Common myeloid progenitor, CD34-positive (primary cell): ENCODE measurements at places on chromosomes 1 and 21.

DNA sequence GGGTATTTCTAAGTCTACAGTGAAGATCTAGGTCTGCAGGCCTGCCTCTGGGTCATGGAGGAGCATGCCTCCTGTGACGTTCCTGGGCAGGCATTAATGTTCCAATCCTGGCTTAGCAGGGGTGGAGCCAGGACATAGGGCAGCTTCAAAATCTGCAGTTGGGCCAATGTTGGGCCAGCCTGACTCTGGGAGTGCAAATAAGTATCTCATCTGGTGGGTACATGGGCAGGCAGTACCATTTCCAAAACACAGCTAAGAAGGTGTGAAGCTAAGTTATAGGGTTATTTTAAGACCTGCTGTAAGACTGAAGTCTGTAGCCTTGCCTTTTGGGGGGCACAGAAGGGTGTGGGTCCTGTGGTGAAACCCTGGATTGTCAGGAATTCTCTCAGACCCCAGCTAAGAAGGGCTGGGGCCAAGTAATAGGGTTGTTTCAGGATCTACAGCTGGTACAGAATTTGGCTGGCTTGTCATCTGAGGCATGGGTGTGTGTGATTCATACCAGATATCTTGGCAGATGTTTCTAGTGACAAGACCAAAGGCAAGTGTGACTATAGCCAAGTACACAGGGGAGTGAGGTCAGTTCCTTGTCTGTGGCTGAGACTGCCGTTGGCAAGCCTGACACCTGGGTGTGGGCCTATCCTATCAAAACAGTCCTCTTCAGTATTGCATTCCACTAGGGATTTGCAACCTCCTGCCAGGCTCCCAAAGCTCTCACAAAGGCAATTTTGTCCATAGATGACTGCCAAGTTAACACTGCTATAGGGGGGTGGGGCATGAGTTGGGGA lies 468.7 kb upstream of the B3GALT2 start:
- DNase-seq: no peak

- no peak for DNase-seq
Observed at GRCh38 chr1:86197206-86197855, 40.8 kb upstream of the COL24A1 start.

GRCh38 chr1:115265099-115265498 lies 73.0 kb downstream of the NGF start:
- no peak for DNase-seq

DNA sequence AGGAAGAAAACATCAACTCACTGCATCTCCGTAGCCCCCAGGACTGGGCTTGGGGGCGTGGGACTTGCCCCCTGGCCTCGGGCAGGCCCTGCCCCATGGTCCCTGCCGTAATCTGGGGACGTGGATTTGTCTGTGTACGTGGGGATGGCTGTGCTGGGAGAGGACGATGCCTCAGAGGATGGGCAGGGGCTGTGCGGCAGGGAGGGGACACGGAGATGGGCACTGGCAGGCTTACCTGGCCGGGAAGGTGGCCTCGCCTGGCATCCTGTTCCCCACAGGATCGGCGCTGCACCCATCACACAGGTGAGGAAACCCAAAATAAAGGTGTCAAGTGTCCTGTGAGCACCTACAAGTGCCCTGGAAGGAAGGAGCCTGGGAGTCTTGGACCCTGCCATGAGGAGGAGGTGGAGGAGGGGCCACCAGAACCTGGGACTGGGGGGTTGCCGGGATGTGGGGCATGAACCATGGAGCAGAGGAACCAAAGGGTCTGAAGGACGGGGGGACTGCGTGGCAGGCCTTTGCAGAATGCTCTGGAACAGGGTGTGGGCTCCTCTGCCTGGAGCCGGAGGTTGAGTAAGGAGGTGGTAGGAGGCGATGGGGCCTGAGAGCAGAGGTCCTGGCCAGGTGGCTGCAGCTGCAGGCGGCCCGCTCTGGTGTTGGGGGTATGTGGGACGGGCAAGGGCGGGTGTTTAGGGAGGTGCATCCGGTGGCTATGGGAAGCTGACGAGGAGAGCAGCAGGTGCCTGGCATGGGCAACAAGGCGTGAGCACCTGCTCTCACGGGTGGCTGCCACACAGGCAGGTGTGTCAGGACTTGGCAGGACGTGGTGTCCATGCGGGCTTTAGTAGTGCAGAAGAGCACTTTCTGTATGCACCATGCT lies 27.8 kb upstream of the LRRC3 start:
- DNase-seq: no peak

GRCh38 chr1:6157528-6158174 lies 22.5 kb downstream of the CHD5 start:
- DNase-seq: no peak

DNA sequence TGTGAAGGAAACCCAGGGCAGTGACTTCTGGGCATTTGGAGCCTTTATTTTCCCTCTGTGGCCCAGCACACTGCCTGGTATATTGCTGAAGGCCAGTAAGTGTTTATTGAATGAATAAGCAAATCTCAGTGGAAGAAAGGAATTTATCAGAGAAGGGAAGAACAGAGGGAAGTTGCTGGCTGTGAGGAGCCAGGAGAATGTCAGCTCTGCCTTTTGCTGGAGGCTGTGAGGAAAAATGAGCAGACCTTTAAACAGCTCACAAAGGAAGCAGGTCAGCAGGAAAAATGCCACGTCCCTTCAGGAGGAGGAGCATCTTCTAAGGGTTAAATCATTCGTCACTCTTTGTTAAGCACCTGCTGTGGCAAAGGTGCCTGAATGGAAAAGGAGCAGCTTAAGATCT lies 75.9 kb downstream of the GIPC2 start:
- no peak for DNase-seq

- no peak for DNase-seq
Observed at GRCh38 chr1:95382000-95382786, 148.2 kb downstream of the RWDD3 start.

DNA sequence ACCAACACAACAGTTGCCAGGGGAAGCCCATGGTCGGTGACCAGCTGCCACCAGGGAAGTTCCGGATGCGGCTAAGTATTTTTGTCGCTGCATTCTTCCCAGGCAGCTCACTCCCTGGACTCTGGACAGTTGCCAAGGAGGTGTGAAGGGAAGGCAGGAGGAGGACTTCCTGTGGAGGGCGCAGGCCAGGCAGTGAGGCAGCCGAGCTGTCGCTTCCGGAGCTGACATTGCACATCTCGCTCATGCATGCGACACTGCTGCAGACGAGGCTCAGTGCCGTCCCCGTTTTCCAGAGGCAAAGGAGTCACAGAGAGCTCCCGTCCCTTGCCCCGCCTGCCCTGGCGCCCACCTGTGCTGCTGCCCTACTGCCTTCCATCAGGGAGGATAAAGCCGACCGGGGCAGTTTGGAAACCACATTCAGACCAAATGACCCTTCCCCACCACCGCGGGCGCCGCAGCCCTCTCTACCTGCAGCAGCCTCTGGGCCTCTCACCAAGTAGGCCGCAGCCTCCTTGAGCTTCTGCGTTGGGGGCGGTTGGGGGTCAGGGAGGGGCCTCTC lies 81.4 kb downstream of the NENF start:
- peak; percentile 68 for DNase-seq

DNA sequence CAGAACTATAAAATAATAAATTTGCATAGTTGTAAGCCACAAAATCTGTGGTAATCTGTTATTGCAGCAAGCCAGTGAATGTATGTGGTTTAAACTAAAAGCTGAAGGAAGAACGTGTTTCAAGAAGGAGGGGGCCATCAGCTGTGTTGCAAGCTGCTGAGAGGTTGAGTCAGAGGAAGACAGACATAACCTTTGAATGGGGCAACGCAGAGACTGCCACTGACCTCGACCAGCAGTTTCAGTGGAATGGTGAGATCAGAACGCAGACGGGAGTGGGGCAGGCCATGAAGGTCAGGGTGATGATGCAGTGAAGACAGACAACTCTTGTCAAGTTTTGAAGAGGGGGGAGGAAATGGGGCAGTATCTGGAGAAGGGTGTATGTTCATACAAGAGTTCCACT lies 23.2 kb upstream of the QSOX1 start:
- peak; percentile 33 for DNase-seq

DNA sequence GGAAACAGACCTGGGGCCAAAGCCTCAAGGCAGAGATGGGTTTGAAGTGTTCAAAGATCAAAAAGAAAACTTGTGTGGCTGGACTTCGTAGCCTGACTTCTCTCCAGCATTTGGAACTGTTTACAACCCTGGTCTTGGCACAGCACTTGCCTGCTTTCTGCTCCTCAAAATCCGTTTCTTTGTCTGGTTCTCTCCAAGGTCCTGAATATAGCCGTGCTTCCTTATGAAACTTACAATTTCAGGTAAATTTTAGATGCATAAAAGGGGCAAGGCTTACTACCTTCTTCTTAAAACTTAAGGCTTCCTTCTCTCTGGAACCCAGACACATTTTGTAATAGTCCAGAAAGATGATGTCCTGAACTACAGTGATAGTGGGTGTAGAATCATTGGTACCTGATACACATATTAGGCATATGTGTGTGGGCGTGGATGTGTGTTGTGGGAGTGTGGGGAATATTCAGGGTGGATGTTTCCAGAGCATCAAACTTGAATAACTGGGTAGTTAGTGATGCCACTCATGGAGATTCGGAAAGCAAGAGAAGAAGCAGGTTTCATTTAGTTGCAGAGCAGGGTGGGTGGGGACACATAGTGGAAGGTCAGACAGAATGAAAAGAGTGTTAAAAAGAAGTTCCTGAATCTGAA lies 26.4 kb upstream of the FAM78B start:
- no peak for DNase-seq
